ENCODE measurements at places on chromosomes 6 and 20.

GRCh38 chr6:144127097-144127496 lies 23.2 kb upstream of the STX11 start:
- no peak for DNase-seq

DNA sequence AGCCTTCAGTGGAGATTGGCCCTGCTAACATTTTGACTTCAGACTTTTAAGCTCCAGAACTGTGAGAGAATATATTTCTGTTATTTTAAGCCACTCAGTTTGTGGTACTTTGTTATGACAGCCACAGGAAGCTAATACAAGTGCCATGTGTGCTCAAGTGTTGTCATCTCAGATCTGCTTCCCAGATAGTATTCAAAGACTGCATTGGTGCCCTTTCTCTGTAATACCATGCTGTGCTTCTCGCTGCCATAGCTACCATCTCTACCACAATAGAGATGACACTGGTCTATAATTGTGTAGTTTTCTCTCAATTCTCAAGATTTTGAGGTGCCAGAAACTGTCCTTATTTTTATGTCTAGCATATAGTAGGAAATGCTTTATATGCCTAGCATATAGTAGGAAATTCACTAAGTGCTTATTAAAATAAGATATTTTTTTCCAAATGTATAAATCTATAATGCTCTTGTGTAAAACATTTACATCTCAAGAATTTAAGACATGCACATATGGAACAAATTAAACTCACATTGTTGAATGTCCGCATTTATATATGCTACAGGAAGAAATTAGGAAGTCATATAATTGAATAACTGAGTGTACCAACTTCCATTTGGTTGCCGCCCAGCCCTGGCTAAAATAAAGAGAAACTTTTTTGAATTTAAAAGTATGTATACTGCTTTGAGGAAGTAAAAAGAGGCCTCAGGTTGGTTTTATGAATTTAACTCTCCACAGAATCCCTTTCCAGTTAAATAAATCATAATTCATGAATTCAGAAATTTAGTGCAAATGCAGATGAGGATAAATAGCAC lies 77.6 kb downstream of the TPBG start:
- DNase-seq, result no peak

- DNase-seq, result no peak
These were observed 113.0 kb downstream of the MANEA start for GRCh38 chr6:95690328-95690727.

GRCh38 chr20:64240243-64241015 lies 15.1 kb upstream of the PCMTD2 start:
- DNase-seq, result no peak

DNA sequence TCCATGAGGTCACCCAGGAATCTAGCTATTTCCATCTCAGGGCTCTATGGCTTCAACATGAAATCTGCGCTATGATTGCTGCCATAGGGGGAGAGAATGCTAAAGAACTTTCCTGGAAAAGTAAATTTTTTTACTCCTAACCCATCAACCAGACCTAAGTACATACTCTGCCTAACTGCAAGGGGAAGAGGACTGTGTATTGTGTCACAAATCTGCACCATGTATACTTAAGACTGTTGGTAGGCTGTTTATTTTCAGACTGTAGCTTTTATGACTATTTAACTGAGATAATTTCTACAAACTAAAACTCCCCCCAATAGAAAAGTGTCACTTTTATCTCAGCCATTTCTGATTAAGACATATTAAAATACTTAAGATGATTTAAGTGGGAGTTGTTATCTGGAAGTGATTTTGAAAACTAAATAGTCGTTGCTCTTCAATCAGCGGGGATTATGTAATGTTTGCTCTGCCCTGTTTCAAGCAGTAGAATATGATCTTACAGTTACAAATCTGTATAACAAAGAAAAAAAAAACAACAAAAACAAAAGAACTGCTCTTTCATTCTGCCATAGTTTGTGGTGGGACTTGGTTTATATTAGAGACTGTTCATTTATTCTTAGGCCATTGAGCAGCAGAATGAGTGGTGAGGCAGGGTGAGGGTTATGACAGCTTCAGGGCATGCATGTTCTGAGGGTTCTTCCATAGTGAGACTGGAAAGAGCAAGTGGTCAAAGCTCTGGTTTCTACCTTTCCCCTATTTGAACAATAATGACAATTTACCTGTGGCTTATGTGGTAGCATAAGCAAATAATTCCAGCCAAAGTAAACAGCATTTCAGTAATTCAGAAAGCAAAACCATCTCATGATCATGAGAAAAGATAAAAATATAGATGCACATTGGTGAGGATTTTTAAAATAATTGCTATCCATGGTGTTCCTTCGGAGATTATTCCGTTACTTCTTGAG lies 126.3 kb upstream of the CEP162 start:
- DNase-seq, result no peak

DNA sequence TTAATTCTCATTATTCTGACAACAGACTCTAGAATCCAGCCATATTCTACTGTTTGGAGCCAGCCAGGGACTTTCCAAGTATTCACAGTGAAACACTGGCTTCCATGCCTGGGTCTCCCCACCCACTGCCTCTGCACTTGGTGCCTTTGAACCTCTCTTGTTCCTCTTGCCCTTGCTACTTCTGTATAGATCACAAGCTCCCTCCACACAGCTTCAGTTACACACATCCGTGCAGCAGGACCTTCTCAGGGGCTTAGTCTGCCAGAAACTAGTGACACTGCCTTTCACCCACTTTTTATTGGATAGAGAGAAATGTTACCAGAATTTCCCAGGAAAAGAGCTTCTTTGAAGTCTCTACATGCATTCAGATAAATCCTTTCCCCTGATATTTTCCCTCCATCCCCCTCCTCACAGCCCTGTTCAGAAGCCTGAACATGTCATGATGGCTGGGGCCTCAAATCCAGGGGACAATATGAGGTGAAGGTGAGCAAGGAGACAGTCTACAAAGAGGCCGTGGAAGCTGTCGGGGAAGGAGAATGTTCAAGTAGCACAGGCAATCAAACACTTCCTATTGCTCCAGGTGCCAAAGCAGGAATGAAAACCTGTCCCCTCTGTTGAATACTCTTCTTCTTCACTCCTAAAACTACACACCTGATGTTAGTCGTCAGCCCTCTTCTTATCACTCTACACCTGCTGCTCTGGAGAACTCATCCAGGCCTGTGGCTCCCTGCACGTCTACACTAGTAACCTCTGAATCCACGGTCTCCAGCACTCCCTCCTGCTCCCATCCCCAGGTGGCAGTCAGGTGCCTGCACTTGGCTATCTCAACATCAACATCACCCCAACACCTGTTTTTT lies 20.2 kb upstream of the HLA-DOA start:
- no peak for DNase-seq

DNA sequence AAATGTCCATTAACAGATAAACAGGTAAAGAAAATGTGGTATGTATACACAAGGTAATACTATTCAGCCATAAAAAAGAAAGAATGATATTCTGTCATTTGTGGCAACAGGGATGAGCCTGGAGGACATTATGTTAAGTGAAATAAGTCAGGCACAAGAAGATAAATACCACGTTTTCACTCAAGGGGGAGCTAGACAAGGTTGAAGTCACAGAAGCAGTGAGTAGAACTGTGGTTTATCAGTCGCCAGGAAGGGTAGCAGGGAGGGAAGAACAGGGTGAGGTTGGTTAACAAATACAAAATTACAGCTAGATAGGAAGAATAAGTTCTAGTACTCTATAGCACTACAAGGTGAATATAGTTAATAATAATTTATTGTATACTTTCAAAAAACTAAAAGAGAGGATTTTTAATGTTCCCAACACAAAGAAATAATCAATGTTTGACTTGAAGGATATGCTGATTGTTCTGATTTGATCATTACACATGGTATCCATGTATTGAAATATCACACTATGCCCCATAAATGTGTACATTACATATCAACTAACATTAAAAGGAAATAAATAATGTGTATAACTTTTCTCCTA lies 21.1 kb downstream of the RTN4IP1 start:
- peak; percentile 62 for DNase-seq

DNA sequence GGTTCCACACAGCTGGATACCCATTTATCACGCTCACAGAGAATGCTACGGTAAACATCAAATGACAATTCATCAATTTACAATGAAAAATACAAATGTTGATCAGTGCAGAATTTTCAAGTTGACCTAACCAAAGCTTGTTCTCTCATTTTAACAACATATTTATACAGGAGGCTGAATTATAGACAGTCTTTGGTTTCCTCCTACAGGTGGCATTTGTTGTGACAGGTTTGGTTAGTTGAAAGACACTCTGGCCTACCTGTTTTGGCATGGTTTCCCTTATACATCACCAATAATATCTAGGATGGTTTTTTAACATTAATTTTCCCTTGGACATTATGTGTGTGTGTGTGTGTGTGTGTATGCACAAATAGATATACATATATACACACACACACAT lies 642.5 kb upstream of the MMS22L start:
- DNase-seq, result peak; percentile 3

- no peak for DNase-seq
These were observed 83.4 kb downstream of the GINS1 start for GRCh38 chr20:25490656-25491445.

GRCh38 chr6:106122938-106123656 lies 37.0 kb downstream of the PRDM1 start:
- DNase-seq, result no peak

GRCh38 chr6:107756660-107757355 lies 67.3 kb downstream of the SCML4 start:
- DNase-seq, result no peak

GRCh38 chr6:169274781-169275180 lies 21.1 kb upstream of the THBS2 start:
- peak; percentile 43 for DNase-seq

DNA sequence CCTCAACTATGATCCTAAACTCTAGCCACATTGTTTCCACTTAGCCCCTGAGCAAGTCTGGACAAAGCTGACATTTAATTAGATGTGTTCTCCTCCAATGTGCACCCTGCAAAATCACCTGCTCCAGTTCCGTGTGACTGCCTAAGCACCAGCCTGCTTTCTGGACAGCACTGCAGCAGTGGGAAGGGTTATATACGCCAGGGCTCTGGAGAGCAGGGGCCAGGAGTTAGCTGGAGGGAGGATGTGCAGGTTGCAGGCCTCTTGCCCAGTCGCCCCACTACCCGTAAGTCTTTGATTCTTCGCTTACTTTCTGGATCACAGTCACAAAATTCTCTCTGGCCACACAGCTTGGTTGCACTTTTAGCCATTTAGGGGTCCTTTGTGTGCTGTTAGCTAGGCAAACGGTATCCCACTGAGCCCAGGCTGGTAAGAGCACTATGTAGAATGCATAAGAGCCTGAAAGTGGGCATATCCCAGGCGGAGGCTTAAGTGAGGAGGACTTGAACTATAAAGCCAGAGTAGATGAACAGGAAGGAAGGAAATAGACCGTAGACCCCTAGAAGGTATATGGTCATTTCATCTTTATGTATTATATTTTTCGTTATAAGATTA lies 10.7 kb upstream of the PLEKHG1 start:
- no peak for DNase-seq

DNA sequence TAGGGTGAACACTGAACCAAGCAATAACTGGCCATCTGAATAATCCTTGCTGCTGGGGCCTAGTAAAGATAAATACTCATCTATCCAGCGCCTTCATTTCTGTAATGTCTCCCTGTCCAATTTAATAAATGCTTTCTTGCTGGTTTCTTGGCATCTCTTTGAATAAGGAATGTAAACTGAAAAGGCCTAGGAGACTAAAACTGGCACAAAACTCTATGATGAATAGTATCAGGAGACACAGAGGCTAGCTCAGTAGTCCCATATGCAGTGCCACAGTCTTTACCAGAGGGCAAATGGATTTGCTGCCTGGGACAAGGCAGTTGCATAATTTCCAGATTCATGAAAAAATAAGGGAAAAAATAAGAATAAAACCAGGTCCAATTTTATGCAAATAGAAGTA lies 324.4 kb downstream of the CENPW start:
- DNase-seq, result peak; percentile 73

- DNase-seq, result no peak
These were observed 107.0 kb downstream of the TRERF1 start for GRCh38 chr6:42344756-42345155.

- DNase-seq, result no peak
These were observed 110.1 kb downstream of the TNFAIP3 start for GRCh38 chr6:137977206-137977605.

DNA sequence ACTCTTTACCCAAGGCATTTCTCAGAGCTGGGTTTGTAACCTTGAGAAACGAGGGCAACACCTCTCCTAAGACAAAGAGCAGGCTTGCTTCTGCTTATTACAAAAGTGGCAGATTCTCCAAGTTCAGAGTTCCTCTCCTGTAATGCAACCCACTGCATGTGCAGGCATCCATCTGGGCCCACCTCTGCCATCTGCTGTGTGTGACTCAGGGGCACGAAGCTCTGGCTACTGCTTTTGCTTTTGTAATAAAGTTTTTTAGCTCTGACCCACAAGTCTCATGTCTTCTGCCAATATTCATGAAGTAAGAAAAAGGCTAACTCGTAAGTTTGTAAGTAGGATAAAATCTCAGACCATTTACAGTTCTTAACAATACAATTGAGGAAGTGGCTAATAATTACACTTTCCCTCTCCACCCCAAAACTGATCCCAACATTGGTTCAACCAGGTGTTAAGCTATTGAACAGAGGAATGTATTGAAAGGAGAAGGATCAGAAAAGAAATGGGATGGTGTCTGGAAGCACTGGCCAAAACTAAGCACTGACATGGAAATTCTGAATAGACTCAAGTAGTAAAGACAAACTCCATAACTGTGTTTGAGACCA lies 51.7 kb upstream of the SMLR1 start:
- DNase-seq, result peak; percentile 60

DNA sequence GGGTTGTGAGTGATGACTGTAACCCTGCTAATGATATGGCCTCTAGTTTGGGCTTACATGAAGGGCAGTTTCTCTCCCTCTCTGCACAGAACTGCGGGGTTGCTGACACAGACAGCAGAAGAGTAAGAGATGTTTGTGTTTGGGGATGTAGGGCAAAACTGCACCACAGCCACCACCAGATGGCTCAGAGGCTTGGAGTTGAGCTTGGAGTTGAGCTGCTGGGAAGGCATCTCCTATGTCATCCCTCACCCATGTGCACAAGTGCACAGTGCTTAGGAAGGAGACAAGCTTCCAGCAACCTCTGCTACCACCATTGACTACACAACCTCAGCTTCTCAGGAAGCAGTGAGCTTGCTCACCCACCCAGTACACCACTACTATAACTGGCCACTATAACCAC lies 303.9 kb upstream of the DEFB112 start:
- DNase-seq, result no peak

DNA sequence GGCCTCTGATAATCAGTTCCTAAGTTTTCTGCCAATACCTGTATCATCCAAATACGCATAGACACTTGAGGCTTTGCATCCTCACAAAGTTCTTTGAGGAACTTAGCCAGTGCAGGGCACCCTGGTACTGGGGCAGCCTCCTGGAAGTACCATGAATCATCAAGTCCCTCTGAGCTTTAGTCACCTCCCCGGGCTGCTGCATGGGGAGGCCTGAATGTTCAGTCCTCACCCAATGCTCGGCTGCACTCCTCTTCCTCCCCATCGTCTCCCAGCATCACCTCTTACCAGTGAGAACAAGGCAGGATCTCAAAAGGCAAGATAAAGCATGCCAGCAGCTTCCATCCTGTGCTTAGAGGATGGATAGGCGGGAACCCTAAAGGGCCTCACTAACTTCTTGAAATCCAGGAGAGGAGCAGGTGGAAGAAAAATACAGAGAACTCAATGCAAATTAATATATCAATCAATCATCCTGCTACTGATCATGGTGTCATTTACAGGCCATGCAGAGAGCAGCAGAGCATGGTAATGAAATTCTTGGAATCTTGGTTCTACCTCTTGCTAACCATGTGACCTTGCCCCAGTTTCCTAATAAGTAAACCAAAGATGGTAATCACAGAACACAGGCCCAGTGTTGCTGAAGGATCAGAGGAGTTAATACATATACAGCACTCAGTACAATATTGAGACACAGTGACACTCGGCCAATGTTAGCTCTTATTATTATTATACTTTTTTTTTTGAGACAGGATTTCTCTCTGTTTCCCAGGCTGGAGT lies 4.7 kb upstream of the CCN6 start:
- no peak for DNase-seq

Measured in AG10803 (cell line).